ENCODE measurements at places on chromosomes 1 and 21.

GRCh38 chr1:228460821-228461220, 26.4 kb upstream of the RNF187 start:
- DNase-seq: no peak

- no peak for DNase-seq
Measured at GRCh38 chr1:16998589-16998988, 13.1 kb downstream of the ATP13A2 start.

DNA sequence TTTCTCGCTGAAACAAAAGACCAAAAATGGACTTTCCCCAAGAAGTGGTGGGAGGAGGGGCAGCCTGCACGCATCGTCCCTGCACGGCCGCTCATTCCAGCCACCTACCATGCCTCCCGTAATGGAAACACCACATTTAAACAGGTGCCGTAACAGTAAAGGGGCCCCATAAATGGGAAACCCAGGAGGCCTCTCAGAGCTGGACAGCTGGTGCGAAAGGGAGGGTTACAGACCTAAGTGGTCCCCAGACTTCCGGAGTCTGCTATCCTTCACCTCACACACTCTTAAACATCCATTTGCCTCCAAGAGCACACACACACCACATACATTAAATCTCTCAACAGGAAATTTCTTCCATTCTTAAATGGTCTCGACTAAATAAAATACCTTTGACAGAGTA, 120.7 kb upstream of the SOD1 start:
- DNase-seq: peak; percentile 12

GRCh38 chr1:228989992-228990827, 254.9 kb downstream of the RHOU start:
- DNase-seq: peak; percentile 83

GRCh38 chr21:15993951-15994350, 264.2 kb downstream of the USP25 start:
- no peak for DNase-seq

GRCh38 chr1:228415853-228416216, 826 bp downstream of the TRIM17 start:
- no peak for DNase-seq

DNA sequence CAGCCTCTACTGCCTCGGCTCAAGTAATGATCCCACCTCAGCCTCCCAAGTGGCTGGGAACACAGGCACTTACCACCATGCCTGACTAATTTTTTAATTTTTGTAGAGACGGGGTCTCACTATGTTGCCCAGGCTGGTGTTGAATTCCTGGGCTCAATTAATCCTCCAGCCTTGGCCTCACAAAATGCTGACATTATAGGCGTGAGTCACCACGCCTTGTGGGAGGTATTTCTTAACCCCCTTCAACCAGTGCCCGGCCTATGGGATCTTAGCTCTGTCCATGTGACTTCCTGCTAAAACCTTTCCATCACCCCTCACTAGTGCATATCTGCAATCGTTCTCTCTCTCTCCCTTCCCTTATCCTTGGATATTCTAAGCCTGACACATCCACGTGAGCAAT, 86.4 kb downstream of the FOXD2 start:
- no peak for DNase-seq

- DNase-seq: no peak
Measured at GRCh38 chr1:183061194-183061593, 38.0 kb downstream of the LAMC1 start.

- DNase-seq: peak; percentile 76
Measured at GRCh38 chr1:230149751-230150584, 82.9 kb downstream of the GALNT2 start.

DNA sequence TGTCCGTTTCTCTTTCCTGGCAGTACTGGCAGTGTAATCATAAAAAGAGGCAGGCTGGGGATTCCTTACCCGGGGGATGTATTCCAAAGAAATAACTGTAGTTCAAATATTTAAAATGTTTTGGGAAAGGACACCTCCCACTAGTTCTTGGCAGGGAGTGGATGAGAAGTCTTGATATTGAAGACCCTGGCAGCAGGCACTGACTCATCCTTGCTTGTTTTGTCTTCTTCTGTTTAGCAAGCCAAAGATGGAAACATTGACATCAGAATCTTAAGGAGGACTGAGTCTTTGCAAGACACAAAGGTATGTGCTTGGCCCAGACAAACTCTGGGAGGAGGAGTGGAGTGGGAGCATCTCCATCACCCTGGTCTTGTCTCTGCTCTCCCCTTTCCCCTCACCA, 639 bp downstream of the IL20 start:
- DNase-seq: no peak

DNA sequence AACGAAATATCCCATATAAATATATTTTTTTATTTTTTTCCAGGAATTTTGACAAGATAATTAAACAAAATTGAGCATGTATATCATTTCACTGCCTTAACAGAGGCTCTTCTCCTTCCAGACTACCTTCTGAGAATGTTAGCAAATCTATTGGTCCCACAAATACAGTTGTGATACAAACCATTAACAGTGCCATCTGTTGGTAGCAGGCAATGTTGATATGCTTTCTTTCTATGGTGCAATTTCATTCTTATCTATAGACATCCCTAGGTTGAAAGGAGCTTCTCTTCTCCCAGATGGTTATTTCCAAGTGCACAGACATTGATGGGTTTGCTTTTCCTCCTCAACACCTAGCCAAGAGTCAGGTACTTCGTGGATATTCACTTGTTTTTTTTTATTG, 303.6 kb downstream of the USH2A start:
- no peak for DNase-seq

- DNase-seq: no peak
Measured at GRCh38 chr1:221708987-221709386, 32.9 kb downstream of the DUSP10 start.

GRCh38 chr1:29593601-29594382, 357.5 kb downstream of the PTPRU start:
- no peak for DNase-seq

DNA sequence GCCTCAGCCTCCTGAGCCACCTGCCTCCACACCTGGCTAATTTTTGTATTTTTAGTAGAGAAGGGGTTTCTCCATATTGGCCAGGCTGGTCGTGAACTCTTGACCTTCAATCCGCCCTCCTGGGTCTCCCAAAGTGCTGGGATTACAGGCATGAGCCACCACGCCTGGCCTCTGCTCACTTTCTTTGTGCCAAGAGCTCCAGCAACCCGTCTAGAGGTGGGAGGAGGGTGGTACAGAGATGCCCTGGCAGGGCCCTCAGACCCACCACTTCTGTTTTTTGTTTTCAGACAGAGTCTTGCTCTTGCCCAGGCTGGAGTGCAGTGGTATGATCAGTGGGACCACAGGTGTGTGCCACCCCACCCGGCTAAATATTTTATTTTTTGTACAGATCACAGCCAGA, 6.9 kb upstream of the SYNC start:
- DNase-seq: no peak

DNA sequence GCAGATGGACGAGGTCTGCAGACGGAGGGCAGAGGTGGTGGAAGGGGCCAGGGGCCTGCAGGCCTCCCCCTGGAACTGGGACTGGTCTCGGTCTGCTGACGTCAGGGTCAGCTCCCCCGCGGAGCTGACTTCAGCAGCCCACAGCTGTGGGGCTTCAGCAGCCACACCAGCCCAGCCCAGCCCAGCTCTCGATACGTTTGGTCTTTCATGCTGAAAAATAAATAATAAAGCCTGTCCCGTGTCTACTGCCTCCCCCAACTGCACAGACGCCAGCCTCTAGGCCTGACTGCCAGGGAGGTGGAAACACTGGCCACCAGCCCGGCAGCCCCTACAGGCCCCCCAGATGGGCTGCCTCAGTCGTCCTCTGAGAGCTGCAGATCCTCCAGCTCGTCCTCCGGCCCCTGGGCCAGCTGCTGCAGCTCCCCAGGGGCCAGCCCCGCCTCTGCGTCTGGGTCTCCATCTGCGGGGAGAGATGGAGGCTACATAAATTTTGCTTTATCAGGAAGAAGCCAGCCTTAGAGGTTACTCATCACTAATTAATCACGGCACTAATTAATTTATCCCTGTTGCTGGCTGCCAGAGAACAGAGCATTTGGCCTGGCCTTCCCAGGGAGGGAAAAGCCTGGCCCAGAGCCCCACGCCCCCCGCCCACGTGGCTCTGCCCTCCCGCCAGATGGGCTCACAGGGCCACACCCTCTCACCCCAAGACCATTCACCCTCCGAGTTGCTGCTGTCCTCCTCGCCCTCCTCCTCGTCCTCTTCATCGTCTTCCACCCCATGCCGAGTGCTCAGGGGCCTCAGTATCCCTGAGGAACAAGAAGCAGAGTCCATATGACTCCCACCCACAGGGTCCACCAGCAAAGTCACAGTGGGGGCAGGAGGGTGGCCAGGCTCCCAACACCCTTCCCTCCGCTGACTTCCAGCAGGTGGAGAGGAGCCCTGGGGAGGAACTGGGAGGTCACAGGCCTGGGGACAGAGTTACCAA, 14.4 kb downstream of the NOC2L start:
- no peak for DNase-seq

DNA sequence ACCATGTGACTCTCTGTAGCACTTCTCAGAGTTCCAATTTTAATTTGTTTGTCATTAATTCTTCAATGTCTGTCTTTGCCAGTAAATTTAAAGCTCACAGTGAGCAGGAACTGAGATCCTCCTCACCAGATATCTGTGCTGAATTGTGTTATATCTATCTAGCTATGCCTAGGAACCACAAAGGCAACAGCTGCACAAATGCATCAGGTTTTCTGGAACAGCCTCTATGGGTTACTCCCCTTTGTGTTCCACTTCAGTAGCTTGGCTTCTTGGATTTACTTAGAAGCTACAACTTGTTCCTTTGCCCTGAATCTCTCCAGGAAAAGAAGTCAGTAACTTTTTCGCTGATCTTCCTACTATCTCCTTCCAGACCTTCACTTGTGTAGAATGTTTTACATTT, 1237.8 kb upstream of the ADGRL4 start:
- DNase-seq: no peak

GRCh38 chr1:94731891-94732290, 88.3 kb upstream of the SLC44A3 start:
- no peak for DNase-seq

- peak; percentile 79 for DNase-seq
Measured at GRCh38 chr1:203039609-203040512, 13.6 kb downstream of the PPFIA4 start.

GRCh38 chr1:207799989-207800648, 48.3 kb downstream of the CD46 start:
- DNase-seq: no peak

GRCh38 chr1:116769104-116769452, 14.8 kb downstream of the CD2 start:
- DNase-seq: no peak

DNA sequence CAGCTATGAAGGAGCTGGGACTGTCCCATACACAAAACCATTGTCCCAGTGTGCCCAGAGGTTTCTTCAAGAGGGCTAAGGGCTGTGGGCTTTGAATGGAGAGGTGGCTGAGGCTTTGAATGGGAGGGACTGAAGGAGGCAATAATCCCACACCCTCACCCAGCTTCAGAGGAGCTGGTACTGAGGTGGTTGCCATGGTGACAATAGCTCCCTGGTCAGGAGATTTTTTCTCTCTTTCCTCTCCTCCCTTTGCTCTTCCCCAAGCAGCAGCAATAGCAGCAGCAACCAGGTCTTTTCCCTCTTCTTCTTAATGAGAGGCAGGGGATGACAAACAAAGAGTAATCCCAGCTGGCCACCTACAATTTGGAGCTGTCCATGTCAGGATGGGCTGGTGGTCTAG, 1.6 kb downstream of the HPCAL4 start:
- DNase-seq: no peak

- DNase-seq: no peak
Measured at GRCh38 chr1:167676205-167676915, 45.4 kb upstream of the MPZL1 start.

DNA sequence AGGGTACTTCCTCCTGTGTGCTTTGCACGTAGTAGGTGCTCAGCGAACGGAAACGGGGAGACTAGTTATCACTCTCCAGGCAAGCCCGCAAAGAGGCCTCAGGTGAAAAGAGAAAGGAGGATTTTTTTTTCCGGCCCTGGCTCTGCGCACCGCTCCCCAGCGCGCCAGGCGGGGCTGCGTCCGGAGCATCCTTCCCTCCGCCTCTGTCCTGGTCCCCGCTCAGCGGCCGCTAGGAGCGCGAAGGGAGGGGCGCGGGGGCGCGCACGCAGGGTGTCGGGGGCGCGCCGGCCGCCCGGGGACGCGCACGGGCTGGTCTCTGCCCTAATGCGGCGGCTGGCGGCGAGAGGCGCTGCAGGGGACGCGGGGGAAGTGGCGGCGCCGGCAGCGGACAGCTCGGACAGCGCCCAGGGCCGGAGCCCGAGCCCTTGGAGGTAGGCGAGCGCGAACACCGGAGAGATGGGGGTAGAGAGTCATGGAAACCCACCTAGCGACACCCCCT, 42.3 kb upstream of the NFASC start:
- DNase-seq: peak; percentile 84

DNA sequence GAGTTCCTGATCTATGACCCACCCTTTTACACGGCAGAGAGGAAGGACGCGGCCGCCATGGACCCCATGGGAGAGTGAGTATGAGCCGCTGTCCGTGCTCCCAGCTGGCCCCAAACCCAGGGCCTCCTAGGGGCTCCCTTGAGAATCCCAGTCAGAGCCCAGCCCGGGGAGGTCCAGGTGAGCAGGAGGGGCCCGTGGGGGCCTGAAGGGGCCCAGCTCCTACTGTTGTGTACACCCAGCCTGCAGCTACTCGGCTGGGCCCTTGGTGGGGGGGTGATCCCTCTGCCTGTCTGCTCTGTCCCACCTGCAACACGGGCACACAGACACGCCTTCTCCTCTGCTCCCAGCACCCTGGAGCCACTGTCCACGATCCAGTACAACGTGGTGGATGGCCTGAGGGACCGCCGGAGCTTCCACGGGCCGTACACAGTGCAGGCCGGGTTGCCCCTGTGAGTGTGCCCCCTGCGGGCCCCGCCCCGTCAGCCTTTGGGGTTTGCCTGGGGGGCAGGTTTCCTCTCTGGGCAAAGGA, 28.6 kb upstream of the LRRC3 start:
- DNase-seq: peak; percentile 67

DNA sequence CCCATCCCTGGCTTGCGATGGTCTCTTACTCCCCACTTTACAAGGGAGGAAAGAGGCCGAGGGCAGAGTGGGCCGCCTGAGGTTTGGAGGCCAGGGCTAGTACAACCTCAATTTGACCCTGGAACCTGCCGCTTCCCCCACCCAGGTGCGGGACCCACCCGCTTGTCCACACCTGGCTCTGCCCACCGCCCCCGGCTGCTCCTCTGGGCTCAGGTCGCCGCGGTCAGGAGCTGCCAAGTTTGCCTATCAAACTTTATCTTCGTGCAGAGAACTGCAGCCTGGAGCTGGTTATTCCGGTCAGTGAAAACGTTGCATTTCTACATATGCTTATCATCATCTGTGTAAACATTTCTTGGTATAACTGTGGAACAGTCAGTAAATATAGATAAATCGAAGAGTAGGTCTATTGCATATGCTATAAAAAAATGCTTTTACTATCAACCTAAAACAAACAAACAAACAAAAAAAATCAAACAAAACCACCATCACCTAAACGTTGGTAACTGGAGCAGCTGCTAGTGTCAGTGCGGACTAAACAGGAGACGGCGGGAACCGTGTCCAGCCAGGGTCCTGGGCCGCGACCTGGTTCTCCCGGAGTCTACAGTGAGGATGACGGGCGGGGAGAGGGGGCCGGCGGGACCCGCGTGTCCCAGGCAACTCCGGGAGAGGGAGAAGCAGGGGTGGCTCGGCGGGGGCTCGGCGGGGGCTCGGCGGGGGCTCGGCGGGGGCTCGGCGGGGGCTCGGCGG, 906 bp upstream of the ADARB1 start:
- DNase-seq: peak; percentile 75

Measured in cardiac septum (tissue), 1 donor.